ENCODE measurements at places on chromosomes 11 and 22. TPM values are rescaled to one million over a fixed set of nuclear protein-coding genes. Genes with fewer than 3 reads are reported as not detected.

The TP53AIP1 gene
- polyA plus RNA-seq, result not detected

The SOX10 gene
- polyA plus RNA-seq, result not detected

The MACROD1 gene
- 6.9 TPM for polyA plus RNA-seq

The MOV10L1 gene
- polyA plus RNA-seq, result not detected

The BRSK2 gene
- not detected for polyA plus RNA-seq

The P2RX3 gene
- not detected for polyA plus RNA-seq

The OR51B2 gene
- not detected for polyA plus RNA-seq

The APOBEC3A gene
- 2.8 TPM for polyA plus RNA-seq

DNA sequence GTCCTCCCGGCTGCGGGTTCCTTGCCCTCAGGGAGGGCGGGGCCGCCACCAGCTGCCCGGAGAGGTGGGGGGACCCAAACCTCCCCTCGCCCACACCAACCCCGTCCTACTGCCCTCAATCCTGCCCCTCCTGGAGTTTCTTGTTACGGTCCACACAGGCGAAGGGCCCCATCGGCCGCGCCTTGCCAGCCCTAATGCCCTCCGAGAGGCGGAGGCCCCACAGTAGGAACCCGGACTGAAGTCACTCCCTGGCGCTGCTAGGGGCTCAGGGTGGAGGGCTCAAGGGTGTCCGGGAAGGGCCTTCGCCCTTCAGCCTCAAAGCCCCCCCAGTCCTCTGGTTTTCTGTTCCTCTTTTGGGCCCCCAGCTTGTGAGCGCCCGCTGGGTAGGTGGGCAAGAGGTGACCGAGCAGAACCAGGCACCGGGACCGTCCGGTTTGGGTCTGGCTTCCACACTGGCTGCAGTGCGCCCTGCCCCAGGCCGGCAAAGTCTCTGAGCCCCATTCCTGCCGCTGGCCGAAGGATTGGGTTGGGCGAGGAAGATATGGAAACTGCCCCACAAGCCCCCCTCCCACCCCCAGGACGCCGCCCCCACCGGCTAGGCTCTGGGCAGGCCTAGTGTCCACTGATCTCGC is 24.5 kb downstream of the DUSP8 start:
- peak overlapping the region; percentile 54 for H3K27ac ChIP-seq
- peaks cover 10% of the 10 kb centered on the region for H3K4me1 ChIP-seq
- peak overlapping the region; percentile 79 for H3K4me3 ChIP-seq
- no peak for DNase-seq
- peaks cover 70% of the 10 kb centered on the region for H3K27me3 ChIP-seq

GRCh38 chr22:39292561-39293074 is 26.8 kb downstream of the RPL3 start:
- no peak overlapping the region for H3K4me3 ChIP-seq
- H3K27ac ChIP-seq, result no peak overlapping the region
- no peaks in the 10 kb centered on the region for H3K36me3 ChIP-seq
- H3K4me1 ChIP-seq, result peaks cover 4% of the 10 kb centered on the region

DNA sequence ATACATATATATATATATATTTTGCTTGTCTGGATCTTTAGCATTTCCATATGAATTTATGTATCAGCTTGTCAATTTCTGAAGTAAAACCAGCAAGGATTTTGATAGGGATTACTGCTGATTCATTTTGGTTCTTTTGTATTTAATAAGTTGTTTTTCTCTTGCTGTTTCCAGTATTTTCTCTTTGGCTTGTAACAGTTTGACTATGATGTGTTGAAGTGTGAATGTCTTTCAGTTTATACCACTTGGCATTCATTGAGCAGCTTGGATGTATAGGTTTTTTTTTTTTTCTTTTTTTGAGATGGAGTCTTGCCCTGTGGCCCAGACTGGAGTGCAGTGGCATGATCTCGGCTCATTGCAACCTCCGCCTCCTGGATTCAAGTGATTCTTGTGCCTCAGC is 12.4 kb downstream of the LDHAL6A start:
- no peak overlapping the region for H3K4me3 ChIP-seq
- H3K27ac ChIP-seq, result no peak overlapping the region
- no peaks in the 10 kb centered on the region for H3K27me3 ChIP-seq
- no peaks in the 10 kb centered on the region for H3K36me3 ChIP-seq
- DNase-seq, result no peak
- H3K4me1 ChIP-seq, result no peaks in the 10 kb centered on the region

DNA sequence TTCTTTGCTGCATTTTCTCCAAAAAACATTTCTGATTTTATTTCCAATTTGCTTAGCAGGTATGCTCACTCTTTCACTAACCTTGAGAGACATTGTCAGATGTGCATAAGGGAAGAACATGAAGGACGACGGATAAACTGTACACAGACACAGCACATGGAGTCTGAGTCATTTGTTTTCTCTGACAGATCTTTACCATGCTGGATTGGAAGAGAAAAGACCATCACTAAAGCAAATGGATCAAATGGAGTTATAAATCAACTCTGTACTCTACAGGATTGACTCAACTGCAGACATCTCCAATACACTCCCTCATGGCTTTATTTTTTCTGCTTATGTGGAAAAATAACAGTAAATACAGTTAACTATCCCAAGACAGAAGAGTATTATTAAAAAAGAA is 90.2 kb upstream of the CTSC start:
- H3K36me3 ChIP-seq, result no peaks in the 10 kb centered on the region
- no peak overlapping the region for H3K4me3 ChIP-seq
- H3K27me3 ChIP-seq, result peaks cover 4% of the 10 kb centered on the region
- no peaks in the 10 kb centered on the region for H3K4me1 ChIP-seq
- no peak overlapping the region for H3K27ac ChIP-seq

DNA sequence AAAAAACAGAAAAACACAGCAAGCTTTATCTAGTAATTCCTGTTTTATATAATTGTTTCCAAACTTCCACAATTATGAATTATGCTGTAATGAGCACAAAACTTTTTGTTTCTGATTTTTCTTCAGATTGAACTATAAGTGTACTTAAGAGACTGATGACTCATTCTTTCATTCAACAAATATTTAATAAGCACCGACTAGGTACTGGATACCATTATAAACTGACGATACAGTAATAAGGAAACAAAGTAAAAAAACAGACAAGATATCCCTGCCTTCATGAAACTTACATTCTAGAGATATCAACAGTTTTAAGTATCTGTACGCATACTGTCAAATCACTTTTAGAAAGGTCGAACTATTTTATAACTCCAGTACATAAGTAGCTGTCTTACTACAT is 78.6 kb downstream of the ME3 start:
- no peaks in the 10 kb centered on the region for H3K27me3 ChIP-seq
- no peak overlapping the region for H3K4me3 ChIP-seq
- H3K27ac ChIP-seq, result no peak overlapping the region
- no peaks in the 10 kb centered on the region for H3K36me3 ChIP-seq

GRCh38 chr11:126113012-126113411 is 50.3 kb upstream of the CDON start:
- no peaks in the 10 kb centered on the region for H3K27me3 ChIP-seq
- DNase-seq, result no peak
- no peak overlapping the region for H3K27ac ChIP-seq

GRCh38 chr11:64256300-64256699 is 5.0 kb downstream of the PLCB3 start:
- no peaks in the 10 kb centered on the region for H3K27me3 ChIP-seq
- DNase-seq, result no peak
- no peak overlapping the region for H3K27ac ChIP-seq
- peaks cover 9% of the 10 kb centered on the region for H3K4me1 ChIP-seq

All from naive B cell (primary cell).